Stimulated activated CD4-positive, alpha-beta T cell treated with anti-CD3 and anti-CD28 coated beads, Interleukin-4, amount 100 ng/mL, for 4 hours (primary cell): ENCODE measurements at places on chromosomes 6 and 20.

DNA sequence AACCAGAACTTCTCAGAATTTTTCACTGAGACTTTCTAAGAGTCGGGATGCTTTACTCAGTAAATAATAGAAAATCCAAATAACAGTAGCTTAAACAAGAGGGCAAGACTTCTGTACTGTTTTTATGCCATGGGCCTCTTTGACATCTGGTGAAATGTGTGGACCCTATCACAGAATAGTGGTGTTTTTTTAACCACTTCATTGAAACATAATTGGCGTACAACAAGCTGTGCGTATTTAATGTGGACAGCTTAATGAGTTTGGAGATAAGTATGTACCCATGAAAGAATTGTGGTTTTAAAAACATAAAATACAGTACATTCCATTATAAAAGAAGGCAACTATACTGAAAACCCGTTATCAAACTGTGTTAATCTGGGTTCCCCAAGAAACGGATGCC is 37.7 kb downstream of the PDRG1 start:
- no peak for DNase-seq

- DNase-seq, result no peak
Measured at GRCh38 chr6:16658348-16659034, 102.8 kb downstream of the ATXN1 start.

GRCh38 chr20:58184984-58185383 is 43.5 kb downstream of the ANKRD60 start:
- DNase-seq, result no peak

GRCh38 chr6:87197547-87197946 is 42.2 kb downstream of the ZNF292 start:
- no peak for DNase-seq

GRCh38 chr6:37168811-37169495 is 999 bp upstream of the PIM1 start:
- DNase-seq, result peak; percentile 65

DNA sequence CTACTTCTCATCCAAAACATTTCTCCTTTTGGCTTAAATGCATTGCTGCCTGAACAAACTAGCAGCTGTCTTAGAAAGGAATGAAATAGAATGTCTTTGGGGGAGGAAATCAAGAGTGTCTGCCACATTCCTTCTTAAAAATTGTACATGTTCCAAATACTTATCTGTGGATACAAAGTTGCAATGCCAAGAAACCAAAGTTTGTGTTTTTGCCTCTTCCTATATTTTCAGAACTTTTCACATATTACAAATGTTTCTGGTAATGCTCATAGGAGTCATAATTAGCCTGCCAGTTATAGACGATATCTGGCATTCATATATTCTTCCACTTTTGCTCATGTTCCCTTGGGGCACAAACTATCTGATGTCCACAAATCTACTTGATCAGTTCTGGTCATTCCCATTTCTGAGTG is 165.5 kb upstream of the BMP5 start:
- DNase-seq, result no peak
